Upper lobe of left lung (tissue), 6 donors: ENCODE measurements at places on chromosomes 5 and 9. TPM values are rescaled to one million over a fixed set of nuclear protein-coding genes. Genes with fewer than 3 reads are reported as not detected.
A peak's percentile ranks its signal among the peaks of the same experiment; 100 is the strongest.

DNA sequence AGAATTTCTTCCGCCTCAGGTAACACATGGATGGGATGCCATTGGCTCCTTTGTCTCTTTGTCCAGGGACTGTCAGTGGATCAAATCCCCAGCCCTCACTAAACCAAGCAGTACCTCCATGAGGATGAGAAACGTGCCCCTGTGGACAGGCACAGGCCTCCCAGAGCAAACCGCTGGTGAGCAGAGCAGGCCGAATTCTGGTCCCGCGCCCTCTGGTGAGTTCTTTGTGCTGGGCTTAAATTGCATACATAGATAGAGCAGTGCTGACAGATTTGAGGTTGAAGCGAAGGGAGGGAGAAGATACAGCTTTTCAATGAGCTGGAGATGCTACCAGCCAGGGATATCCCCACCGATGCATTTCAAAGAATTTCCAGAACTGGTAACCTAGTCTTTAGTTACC is 143.8 kb downstream of the HSD17B3 start:
- H3K36me3 ChIP-seq: no peaks in the 10 kb centered on the region
- no peak for DNase-seq
- H3K4me3 ChIP-seq: no peak overlapping the region
- H3K4me1 ChIP-seq: peaks cover 3% of the 10 kb centered on the region
- H3K27ac ChIP-seq: no peak overlapping the region

DNA sequence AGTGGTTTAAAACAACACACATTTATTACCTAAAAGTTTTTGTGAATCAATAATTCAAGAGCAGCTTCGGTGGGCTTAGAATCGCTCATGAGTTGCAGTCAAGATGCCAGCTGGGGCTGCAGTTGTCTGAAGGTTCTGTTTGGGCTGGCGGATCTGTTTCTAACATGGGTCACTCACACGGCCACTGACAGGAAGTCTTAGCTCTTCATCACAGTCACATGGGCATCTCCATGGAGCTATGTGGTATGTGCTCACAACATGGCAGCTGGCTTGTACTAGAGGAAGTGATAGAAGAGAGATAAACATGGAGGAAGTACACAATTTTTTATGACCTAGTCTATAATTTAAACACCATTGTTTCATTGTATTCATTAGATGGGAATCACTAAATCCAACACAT is 11.2 kb downstream of the KLHL9 start:
- peaks cover 20% of the 10 kb centered on the region for H3K36me3 ChIP-seq
- H3K27me3 ChIP-seq: no peaks in the 10 kb centered on the region
- no peak overlapping the region for H3K4me3 ChIP-seq
- H3K27ac ChIP-seq: no peak overlapping the region
- DNase-seq: peak; percentile 34
- H3K4me1 ChIP-seq: peaks cover 21% of the 10 kb centered on the region

GRCh38 chr9:95409650-95410426 is 92.3 kb upstream of the FANCC start:
- peak; percentile 37 for DNase-seq
- no peaks in the 10 kb centered on the region for H3K4me1 ChIP-seq
- H3K36me3 ChIP-seq: no peaks in the 10 kb centered on the region
- no peak overlapping the region for H3K27ac ChIP-seq

DNA sequence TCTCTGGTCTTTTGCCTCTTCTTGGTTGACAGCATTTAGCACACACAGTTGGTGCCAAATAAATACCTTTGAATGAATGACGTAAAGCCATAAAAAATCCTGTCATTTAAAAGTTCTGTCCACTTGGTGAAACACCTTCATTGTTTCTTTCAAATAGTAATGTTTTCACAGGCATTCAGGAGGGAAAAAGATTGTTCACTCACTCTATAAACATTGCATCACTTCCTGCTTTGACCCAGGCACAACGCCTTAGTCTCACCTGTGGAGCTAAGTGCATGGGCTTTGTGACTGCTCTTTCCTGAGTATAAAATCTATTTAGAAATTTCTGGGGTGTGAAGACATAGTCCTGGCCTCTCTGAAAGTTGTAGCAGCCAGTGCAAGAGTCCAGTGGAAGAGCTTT is 88.9 kb upstream of the CXCL14 start:
- no peaks in the 10 kb centered on the region for H3K27me3 ChIP-seq
- DNase-seq: no peak
- no peaks in the 10 kb centered on the region for H3K36me3 ChIP-seq
- no peaks in the 10 kb centered on the region for H3K4me1 ChIP-seq

DNA sequence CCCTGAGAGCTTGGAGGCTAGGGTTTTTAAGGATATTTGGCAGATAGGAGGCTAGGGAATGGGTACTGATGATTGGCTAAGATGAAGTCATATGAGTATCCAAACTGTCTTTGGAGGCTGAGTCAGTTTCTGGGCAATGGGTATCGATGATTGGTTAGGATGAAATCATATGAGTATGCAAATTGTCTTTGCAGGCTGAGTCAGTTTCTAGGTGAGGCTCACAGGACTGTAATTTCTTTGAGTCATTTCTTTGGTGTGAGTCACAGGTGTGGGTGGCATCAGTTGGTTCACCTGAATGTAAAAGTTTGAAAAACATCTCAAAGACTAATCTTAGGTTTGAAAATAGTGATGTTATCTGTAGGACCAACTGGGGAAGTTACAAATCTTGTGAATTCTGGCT is 1068.0 kb downstream of the NR2F1-AS1 start:
- H3K4me1 ChIP-seq: no peaks in the 10 kb centered on the region
- no peaks in the 10 kb centered on the region for H3K36me3 ChIP-seq
- no peaks in the 10 kb centered on the region for H3K27me3 ChIP-seq
- no peak for DNase-seq
- H3K4me3 ChIP-seq: no peak overlapping the region

Gene PAIP2
- total RNA-seq: 68.1 TPM

Gene MLANA
- not detected for total RNA-seq

Gene DRD1
- 0.15 TPM for total RNA-seq

Gene EPB41L4B
- 8.3 TPM for total RNA-seq

Gene PFN3
- not detected for total RNA-seq
